ENCODE measurements at places on chromosomes 2 and 18. TPM values are rescaled to one million over a fixed set of nuclear protein-coding genes. Genes with fewer than 3 reads are reported as not detected.
A peak's percentile ranks its signal among the peaks of the same experiment; 100 is the strongest.

DNA sequence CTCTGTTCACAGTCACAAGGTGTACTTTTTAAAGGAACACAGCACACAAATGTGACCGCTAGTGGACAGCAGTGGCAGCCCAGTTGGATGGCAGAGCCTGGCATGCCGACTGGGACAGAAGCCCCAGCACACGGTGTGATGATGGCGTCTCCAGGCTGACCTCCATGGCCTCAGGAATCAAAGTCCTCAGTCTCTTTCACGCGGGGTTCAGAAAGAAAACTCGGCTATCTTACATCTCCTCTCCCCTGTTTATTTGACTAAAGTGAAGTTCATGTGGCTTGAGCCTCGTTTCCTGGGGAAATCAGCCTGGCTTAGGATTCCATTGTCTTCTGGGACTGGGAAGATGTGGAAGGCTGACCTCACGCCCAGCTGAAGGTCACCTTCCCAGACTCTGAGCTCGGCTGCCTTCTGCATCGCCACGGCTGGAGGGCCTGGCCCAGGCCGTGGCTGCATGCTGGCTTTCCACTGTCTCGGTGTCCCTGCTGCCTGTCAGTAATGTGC, 56.1 kb downstream of the ASAP2 start:
- DNase-seq = peak; percentile 42

DNA sequence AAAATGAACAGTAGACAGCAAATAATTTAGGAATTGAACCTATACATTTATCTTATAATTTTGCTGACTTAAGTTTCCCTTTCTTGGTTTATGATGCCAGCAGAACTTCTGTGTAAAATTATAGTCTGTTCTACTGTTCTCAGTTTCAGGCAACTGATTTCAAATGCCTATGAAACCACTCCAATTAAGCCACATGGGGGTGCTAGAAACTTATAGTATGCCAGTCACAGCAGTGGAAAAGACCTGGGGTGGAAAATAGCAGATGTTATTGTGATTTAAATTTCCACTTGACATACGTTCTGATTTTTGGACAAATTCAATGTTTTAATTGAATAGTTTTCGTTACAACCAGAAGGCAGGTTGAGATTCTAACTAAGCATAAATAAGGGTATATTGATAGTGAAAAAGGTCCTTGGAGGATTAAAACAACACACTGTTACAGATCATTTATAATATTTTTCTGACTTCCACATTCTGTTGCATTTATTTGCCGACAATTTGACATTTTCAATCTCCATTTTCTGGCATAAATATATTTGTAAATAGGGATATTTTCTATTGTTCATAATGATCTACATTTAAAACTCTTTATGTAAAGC, 61.4 kb downstream of the CPS1 start:
- DNase-seq = no peak

GRCh38 chr2:169116993-169117392, 47.6 kb downstream of the DHRS9 start:
- DNase-seq = no peak

DNA sequence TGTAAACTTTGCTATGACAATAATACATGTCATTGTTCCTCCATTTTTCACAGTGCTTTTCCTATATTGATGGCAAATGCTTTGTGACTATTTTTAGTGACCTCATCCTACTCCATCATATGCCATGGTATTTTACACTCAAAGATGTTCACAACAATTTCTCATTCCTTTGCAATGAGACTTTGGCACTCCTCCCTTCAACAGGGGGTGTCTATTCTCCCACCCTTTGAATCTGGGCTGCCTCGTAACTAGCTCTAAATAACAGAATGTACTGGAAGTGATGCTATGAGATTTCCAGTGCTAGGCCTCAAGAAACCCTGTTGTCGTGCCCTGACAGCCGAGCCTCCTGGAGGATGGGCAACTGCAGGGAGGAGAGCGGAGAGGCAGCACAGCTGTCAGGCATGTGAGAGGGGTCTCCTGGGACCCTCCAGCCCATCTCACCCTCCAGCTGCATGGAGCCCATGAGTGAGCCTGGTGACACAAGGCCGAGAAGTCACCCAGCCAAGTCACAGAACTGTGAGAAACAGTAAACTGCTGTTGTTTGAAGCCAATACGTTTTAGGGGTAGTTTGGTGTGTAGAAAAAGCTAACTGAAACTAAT, 103.1 kb upstream of the APCDD1 start:
- DNase-seq = no peak

CD8A gene
- total RNA-seq = 0.53 TPM

Measured in ovary (tissue), 10 donors.